Smooth muscle cell of the umbilical artery (primary cell): ENCODE measurements at places on chromosomes 13 and 19. TPM values are rescaled to one million over a fixed set of nuclear protein-coding genes. Genes with fewer than 3 reads are reported as not detected.

The KIR3DL1 gene
- not detected in 2 replicates for total RNA-seq

The KPNA3 gene
- 42.5 and 64.2 TPM in 2 replicates for total RNA-seq

The PDX1 gene
- not detected in 2 replicates for total RNA-seq

The PALM3 gene
- total RNA-seq: 0.30 and 0.92 TPM in 2 replicates

The OLFM4 gene
- not detected in 2 replicates for total RNA-seq

The ARHGAP33 gene
- total RNA-seq: 1.8 and 6.2 TPM in 2 replicates

The TMEM59L gene
- 1.3 and 5.6 TPM in 2 replicates for total RNA-seq

The TUBA3C gene
- total RNA-seq: not detected in 2 replicates

The CPAMD8 gene
- 0.23 and 0.59 TPM in 2 replicates for total RNA-seq

The KLC3 gene
- total RNA-seq: not detected in 2 replicates

The SPIB gene
- total RNA-seq: not detected in 2 replicates

The ZNF155 gene
- total RNA-seq: 8.9 TPM in 2 replicates

The VSTM2B gene
- not detected in 2 replicates for total RNA-seq

The ZNF296 gene
- 0.32 TPM in 1 of 2 replicates, not detected in the other for total RNA-seq

The CCNA1 gene
- 1.2 and 6.5 TPM in 2 replicates for total RNA-seq

The FAM32A gene
- 86.4 and 87.3 TPM in 2 replicates for total RNA-seq

The ZSCAN22 gene
- 2.7 and 3.5 TPM in 2 replicates for total RNA-seq

The UQCR11 gene
- total RNA-seq: 34.0 and 45.1 TPM in 2 replicates

The CEACAM8 gene
- not detected in 2 replicates for total RNA-seq

The ZNF415 gene
- total RNA-seq: 8.3 and 9.9 TPM in 2 replicates

The DCT gene
- total RNA-seq: 0.09 TPM in 1 of 2 replicates, not detected in the other

The MBNL2 gene
- total RNA-seq: 126 and 143 TPM in 2 replicates

The CADM4 gene
- 1.8 and 3.8 TPM in 2 replicates for total RNA-seq

The GPALPP1 gene
- 27.0 and 35.2 TPM in 2 replicates for total RNA-seq

The CLN5 gene
- 27.9 and 48.4 TPM in 2 replicates for total RNA-seq

The DIRAS1 gene
- total RNA-seq: 0.59 and 1.0 TPM in 2 replicates

The NCR1 gene
- total RNA-seq: not detected in 2 replicates

The ZSWIM4 gene
- 16.6 and 22.8 TPM in 2 replicates for total RNA-seq

The CGB8 gene
- total RNA-seq: not detected in 2 replicates

The TGFBR3L gene
- 1.7 and 2.7 TPM in 2 replicates for total RNA-seq

The CDC42EP5 gene
- 7.8 and 11.3 TPM in 2 replicates for total RNA-seq

The TNFSF9 gene
- 0.14 and 0.30 TPM in 2 replicates for total RNA-seq

The TSSK6 gene
- 1.2 and 2.1 TPM in 2 replicates for total RNA-seq

The PGLYRP2 gene
- not detected in 2 replicates for total RNA-seq

The SOX1 gene
- total RNA-seq: not detected in 2 replicates

The FSD1 gene
- 16.9 and 23.8 TPM in 2 replicates for total RNA-seq

The PPP2R1A gene
- 85.8 and 266 TPM in 2 replicates for total RNA-seq

The MEIS3 gene
- 46.6 and 51.7 TPM in 2 replicates for total RNA-seq

The ATP12A gene
- not detected in 2 replicates for total RNA-seq

The SIGLEC8 gene
- total RNA-seq: not detected in 2 replicates

The FAM124A gene
- 0.14 and 1.2 TPM in 2 replicates for total RNA-seq

The LGI4 gene
- total RNA-seq: under 0.01 and 0.05 TPM in 2 replicates
